Activated CD4-positive, alpha-beta T cell treated with anti-CD3 and anti-CD28 coated beads, Interleukin-2, amount 10 ng/mL, durations not matched to agents 7 days and 5 days (primary cell): ENCODE measurements at places on chromosomes 12 and 14.

- no peak for DNase-seq
These were observed 349 bp downstream of the CDC42BPB start for GRCh38 chr14:103057028-103057371.

DNA sequence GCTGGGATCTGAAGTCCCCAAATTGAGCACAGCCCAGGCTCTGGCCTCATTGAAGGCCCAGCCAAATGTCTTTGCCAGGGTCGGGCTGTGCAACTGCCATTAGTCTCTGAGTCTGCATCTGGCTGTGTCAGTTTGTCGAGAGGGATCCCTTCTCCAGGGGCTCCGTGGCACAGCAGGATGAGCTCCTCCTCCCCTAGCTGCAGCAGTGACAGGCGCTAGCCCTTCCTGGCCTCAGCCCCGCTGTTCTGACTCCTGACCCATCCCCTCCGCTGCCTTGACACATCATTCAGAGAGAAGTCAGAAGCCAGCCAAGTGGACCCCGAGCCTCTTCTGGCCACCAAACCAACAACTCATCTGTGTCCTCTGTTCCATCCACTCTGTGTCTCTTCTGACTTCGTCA is 188.3 kb downstream of the CALM1 start:
- DNase-seq, result no peak

DNA sequence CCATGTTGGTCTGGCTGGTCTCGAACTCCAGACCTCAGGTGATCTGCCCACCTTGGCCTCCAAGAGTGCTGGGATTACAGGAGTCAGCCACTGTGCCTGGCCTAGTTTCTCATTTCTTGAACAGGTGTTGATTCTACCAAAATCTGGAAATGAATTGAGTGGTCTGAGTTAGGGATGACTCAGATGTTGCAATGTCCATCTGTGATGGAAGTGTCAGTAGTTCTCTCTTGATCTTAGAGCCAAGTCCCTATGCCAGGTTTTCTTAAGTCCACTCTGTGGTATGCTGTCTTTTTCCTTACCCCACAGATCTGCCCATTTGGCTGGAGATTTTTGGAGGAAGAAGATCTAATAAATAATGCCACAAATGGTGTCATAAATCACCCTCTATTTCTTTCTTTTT is 12.6 kb downstream of the SNAPC1 start:
- DNase-seq, result no peak

DNA sequence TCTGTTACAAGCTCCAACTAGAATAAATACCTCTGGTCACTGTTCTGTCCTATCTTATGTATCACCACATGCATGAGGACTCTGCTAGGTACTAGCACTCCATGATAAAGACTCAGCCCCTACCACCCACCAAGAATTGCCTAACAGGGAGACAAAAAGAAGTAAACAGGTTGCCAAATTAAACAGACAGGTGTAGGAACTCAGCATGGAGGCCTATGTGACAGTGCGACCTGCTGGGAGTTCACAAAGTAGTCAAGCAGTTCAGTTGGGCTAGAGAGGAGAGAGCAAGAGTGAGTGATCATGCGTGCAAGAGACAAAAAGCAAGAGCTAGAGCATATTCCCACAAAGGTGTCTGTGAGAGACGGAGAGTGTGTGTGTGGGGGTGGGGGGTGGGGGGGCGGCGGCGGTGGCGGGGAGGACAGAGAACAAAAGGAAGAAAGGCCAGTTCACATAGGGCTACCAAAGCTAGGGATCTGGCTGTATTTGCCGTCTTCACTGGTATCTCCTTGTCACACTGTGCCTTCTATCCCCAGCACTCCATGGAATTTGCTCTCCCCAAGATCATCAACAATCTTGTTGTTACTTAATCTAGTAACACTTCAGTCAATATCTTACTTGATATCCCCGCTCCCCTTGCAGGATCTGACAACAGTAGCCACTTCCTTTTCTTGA is 81.2 kb downstream of the SPPL3 start:
- DNase-seq, result no peak

DNA sequence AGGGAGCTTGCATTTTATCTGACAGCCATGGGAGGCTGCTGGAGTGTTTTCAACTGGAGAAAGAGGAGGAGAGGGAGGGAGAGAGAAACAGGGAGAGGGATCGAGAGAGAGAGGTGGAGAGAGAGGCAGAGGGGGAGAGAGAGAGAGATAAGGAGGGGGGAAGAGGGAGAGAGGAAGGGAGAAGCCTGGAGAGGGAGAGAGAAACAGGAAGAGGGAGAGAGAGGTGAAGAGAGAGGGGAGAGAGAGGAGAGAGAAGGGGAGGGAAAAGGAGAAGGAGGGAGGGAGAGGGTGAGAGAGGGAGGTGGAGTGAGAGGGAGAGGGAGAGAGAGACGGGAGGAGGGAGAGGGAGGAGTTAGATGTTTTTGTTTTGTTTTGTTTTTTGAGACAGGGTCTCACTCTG is 45.6 kb downstream of the DNAH10 start:
- no peak for DNase-seq

GRCh38 chr12:5518584-5519365 is 86.9 kb downstream of the NTF3 start:
- DNase-seq, result peak; percentile 2

- DNase-seq, result no peak
These were observed 452.4 kb downstream of the RAD51B start for GRCh38 chr14:68271913-68272391.

GRCh38 chr14:93113678-93114067 is 2.1 kb downstream of the ITPK1 start:
- DNase-seq, result no peak

DNA sequence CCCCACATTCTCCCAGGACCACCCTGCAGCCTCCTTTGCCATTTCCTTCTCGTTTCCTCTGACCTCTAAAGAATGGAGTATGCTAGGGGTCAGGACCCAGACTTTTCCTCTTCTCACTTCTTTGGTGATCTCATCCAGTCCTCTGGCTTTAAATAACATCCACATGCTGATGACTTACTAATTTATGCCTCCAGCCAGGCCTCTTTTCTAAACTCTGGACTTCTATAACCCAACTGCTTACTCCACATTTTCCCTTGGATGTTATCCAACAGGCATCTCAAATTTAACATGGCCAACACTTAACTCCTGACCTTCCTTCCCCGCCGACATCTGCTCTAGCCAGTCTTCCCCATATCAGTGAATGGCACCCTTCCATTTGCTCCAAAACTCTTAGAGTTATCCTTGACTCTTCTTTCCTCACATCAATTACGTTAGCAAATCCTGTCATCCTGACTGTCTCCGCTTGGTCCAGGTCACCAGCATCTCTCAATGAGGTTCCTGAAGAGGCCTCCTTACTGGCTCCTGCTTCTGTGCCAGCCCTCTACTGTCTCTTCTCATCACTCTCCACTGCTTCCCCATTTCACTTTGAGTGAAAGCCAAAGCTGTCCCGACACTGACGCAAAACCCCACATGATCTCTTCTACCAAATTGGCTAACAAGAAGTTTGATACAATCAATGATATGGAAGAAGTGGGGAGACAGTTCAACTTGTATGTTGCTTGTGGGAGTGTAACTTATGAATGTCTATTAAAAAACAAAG is 42.7 kb downstream of the TMBIM6 start:
- no peak for DNase-seq

DNA sequence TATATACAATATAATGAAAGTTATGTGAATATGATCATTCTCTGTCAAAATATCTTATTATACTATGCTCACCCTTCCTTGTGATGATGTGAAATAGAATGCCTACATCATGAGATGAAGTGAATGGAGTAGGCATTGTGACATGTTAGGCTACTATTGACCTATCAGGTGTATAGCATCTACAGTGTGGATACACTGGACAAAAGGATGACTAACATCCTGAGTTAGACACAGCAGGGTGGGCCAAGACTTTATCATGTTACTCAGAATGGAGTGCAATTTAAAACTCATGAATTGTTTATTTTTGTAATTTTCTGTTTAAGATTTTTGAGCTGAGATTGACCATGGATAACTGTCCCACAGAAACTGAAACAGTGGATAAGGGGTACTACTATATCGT is 53.4 kb upstream of the NAV3 start:
- no peak for DNase-seq

DNA sequence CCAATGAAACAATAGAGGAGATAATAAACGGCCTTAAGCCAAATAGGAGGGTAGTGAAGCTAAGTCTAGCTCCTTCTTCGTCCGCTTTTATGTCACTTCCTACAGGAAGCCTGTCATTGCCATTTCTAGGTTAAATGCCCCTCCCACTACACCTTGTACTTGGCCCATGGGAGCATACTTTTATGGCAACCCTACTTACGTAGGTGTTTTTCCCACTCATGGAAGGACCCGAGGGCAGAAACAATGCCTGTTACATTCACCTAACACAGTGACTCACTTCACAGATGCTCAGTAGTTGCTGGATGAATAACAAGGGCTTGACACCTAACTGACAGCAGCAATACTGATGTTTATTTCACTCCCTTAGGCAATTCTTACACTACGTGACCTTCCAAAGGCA is 44.5 kb downstream of the ALKBH1 start:
- DNase-seq, result no peak

GRCh38 chr14:50222055-50222613 is 9.2 kb downstream of the SOS2 start:
- DNase-seq, result no peak

DNA sequence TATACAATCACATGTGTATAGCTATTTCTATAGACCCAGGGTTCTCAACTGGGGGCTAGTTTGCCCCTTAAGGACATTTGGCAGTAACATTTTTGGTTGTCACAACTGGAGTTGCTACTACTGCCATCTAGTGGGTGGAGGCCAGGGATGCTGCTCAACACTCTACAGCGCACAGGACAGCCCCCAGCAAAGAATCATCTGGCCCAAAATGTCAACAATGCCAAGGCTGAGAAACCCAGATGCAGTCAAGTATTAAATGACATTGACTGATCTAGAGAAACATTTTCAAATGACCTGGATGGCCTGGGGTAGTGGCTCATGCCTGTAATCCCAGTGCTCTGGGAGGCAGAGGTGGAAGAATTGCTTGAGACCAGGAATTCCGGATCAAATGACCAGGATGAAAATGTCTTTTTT is 5.8 kb downstream of the WSB2 start:
- peak; percentile 79 for DNase-seq

DNA sequence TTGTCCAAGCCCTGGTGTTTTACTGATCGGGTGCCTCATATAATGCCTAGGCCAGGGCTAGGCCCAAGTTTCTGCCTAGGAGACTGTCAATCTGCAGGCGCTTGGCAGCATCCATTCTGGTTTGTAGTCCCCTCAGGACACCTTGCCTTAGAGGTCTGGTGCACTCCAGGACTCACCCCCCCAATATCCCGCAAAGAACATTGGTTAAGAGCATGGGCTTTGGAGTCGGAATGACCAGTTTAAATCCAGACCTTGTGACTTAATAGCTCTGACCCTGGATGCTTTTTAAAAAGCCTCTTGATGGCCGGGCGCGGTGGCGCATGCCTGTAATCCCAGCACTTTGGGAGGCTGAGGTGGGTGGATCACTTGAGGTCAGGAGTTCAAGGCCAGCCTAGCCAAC is 60.0 kb downstream of the GALNT16 start:
- no peak for DNase-seq

DNA sequence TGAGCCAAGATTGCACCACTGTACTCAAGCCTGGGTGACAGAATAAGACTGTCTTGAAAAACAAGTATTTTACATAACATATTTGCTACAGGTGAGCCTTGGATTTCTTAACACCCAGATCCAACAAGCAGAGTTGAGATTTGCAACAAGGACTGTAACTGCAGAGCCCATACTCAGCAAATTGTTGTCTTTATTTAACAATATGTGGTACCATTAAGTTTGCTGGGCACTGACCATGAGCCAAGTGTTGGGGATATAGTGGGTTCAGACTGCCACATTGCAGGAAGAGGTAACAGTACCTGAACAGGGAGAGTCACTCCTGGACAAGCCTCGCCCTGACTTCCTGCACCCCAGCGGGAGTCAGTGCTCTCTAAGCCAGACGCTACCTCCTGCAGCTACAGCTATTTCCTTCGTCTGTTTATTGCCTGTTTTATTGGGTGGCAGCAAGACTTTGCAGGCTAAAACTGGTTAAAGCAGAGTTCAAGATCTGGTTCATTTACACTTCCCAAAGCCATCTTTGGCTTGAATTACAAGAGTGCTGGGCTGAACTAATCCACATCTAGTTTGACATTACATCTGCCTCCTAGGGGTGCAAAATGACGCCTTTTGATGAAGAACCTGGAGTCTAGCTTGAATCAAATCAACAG is 12.5 kb downstream of the AHSA1 start:
- DNase-seq, result no peak

DNA sequence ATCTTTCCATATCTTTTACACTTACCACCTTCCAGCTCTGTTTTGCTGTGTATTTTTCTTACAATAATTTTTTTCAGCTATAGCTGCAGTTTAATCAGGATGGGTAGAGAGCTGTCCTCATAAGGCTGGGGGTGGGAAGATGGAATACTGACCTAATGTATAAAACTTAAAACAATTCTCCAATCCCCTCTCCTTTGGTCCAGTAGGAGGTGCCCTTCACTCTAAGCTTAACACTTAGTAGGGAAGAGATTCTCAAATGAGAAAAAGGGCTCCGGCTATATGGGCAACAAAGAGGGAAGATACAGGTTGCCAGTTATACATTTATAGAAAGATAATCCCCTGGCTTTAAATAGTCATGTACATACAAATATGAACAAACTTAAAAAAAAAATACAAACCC is 2.8 kb downstream of the ORMDL2 start:
- no peak for DNase-seq

DNA sequence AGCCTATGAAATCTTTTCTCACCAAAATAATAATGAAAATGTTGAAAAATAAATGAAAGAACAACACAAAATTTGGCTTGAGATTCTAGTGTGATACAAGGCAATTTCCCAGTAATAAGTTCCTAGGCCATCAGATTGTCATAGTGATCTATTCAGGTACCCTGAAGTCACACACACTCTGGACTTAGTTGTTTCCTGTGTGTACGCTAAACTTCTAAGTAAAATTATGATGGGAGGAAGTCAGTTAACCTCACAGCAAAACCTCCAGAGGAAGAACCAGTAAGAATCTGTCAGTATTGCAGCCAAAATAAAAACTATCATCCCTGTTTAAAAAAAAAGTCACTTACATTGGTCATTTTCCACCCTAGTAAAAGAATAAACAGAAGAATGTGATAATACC is 81.9 kb downstream of the DBX2 start:
- DNase-seq, result peak; percentile 9

GRCh38 chr14:104221636-104222369 is 83.4 kb downstream of the KIF26A start:
- no peak for DNase-seq

GRCh38 chr14:104266631-104267575 is 128.5 kb downstream of the KIF26A start:
- DNase-seq, result no peak

GRCh38 chr12:47184229-47184628 is 104.5 kb upstream of the AMIGO2 start:
- no peak for DNase-seq

DNA sequence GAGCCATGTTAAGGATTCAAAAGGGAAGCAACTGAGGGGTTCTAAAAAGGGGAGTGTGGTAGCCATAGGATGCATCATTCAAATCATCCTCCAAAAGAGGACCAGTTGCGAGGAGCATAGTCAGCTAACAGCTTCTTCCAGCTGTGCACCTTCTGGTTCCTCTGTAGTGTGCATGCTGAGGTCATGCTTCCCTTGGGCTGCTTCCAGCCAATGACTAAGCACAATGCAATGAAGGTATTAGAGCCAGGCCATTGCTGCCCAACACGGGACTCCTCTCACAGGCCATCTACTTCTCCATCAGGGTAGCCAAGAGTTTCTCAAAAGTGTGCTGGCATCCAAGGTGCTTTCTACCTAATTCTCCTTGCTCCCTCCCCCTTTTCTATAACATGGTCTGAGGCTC is 69.2 kb upstream of the ARID2 start:
- no peak for DNase-seq
